ENCODE measurements at places on chromosomes 4 and X. TPM values are rescaled to one million over a fixed set of nuclear protein-coding genes. Genes with fewer than 3 reads are reported as not detected.

Gene MOB1B
- 8.3 TPM for total RNA-seq

GRCh38 chr4:38034986-38035882, 75.0 kb downstream of the PTTG2 start:
- H3K4me3 ChIP-seq, result no peak overlapping the region

Gene WNK3
- 0.53 TPM for total RNA-seq

DNA sequence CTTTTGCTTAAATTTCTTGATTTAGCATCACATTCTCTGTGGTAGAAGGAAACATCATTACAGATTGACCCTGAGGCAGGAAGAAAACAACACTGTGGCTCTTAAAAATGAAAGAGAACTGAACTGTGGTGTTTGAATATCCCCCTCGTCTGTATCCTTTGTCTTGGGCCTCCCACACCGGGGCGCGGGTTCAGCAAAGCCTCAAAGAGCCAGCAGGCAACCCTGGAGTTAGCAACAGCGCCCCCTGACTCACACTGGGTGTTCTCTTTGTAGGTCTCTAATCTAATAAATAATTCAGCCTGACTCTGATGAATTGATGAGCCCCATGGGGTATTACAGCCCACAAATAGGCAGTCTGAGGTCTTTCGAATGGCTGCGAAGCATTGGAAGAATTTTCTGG, 46.1 kb upstream of the CTSO start:
- no peaks in the 10 kb centered on the region for H3K4me1 ChIP-seq
- no peak for DNase-seq
- no peak overlapping the region for H3K4me3 ChIP-seq
- H3K27ac ChIP-seq, result no peak overlapping the region

Gene C4orf51
- total RNA-seq, result not detected

DNA sequence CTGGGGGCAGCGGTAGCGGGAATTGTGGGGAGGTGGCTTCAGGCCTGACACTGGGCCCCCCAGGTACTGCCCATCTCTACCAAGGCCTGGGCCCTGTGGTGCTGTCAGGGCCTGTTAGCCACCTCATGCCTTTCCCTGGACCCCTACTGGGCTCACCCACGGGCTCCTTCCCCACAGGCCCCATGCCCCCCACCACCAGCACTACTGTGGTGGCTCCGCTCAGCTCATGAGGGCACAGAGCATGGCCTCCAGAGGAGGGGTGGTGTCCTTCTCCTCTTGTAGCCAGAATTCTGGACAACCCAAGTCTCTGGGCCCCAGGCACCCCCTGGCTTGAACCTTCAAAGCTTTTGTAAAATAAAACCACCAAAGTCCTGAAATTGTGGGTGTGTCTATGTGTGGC, 7.5 kb downstream of the GATA1 start:
- DNase-seq, result no peak
- H3K27me3 ChIP-seq, result no peaks in the 10 kb centered on the region
- no peak overlapping the region for H3K4me3 ChIP-seq
- no peaks in the 10 kb centered on the region for H3K4me1 ChIP-seq
- H3K36me3 ChIP-seq, result no peaks in the 10 kb centered on the region

GRCh38 chr4:61571761-61572559, 371.8 kb downstream of the ADGRL3 start:
- no peaks in the 10 kb centered on the region for H3K27me3 ChIP-seq
- DNase-seq, result no peak
- no peak overlapping the region for H3K4me3 ChIP-seq
- H3K36me3 ChIP-seq, result no peaks in the 10 kb centered on the region
- no peaks in the 10 kb centered on the region for H3K4me1 ChIP-seq

Gene RS1
- total RNA-seq, result not detected

- H3K4me3 ChIP-seq, result peak within 1 kb of the TSS; percentile 63
Measured at GRCh38 chr4:89307446-89308160, at the start of gene GPRIN3. GPRIN3 (minus strand) TSS chr4:89307800; CDS start chr4:89250110, 57,690 bp downstream.

DNA sequence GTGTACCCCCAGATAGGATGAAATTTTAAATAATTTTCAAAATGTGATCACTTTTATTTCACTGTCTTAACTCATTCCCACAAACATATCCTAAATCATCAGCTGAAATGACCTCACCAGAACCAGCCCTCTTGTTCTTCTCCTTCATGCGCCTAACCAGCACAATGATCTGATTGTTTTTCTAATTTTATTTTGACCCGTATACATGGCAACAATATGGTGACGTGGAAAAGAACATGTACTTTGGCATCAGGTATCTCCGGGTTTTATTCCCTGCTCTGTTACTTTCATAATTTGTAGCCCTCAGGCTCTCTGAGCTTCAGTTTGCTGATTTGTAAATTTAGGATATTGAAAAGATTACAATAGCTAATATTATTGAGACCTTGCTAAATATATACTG, 562.4 kb upstream of the ZFP42 start:
- H3K4me1 ChIP-seq, result no peaks in the 10 kb centered on the region
- no peaks in the 10 kb centered on the region for H3K36me3 ChIP-seq
- H3K27me3 ChIP-seq, result no peaks in the 10 kb centered on the region

GRCh38 chr4:40669504-40669903, 39.8 kb upstream of the RBM47 start:
- H3K36me3 ChIP-seq, result no peaks in the 10 kb centered on the region
- no peak overlapping the region for H3K27ac ChIP-seq
- no peak overlapping the region for H3K4me3 ChIP-seq
- H3K27me3 ChIP-seq, result no peaks in the 10 kb centered on the region

Gene MAGEA9B
- total RNA-seq, result not detected

Gene TMSB15A
- 0.95 TPM for total RNA-seq

- H3K4me1 ChIP-seq, result peaks cover 20% of the 10 kb centered on the region
- H3K27ac ChIP-seq, result peak overlapping the region; percentile 99
- H3K27me3 ChIP-seq, result no peaks in the 10 kb centered on the region
Measured at GRCh38 chrX:41334363-41335197, 618 bp downstream of the DDX3X start.

- no peak for DNase-seq
- H3K27me3 ChIP-seq, result no peaks in the 10 kb centered on the region
- no peaks in the 10 kb centered on the region for H3K36me3 ChIP-seq
- no peak overlapping the region for H3K27ac ChIP-seq
- H3K4me3 ChIP-seq, result no peak overlapping the region
Measured at GRCh38 chr4:41506130-41506529, 31.8 kb upstream of the LIMCH1 start.

DNA sequence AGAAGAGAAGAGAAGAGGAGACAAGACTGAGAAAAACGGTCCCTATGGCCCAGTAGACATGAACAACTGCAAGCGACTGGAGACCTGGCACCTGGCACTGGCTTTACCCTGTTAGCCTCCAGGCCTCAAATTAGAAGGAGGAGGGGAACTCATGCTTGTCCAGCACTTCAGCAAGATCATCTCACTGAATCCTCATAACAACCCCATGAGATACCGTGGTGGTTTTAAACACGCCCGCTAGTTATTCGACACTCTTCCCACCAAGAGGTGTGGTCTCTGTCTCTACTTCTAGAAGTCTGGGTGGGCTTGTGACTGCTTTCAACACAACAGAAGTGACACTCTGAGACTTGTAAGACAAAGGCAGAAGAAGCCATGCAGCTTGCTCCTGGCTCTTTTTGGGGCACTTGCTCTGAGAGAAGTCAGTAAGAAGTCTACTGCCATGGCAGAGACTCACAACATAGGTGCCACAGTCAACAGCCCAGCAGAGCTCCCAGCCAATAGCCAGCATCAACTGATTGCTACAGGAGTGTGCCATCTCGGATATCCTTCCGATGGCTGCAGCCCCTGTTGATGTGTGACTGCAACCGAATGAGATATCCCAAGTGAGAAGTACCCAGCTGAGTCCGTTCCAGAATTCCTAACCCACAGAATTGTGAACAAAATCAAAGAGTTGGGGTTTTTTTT, 34.0 kb upstream of the BCOR start:
- no peak overlapping the region for H3K4me3 ChIP-seq
- no peak overlapping the region for H3K27ac ChIP-seq
- no peak for DNase-seq
- H3K4me1 ChIP-seq, result no peaks in the 10 kb centered on the region
- no peaks in the 10 kb centered on the region for H3K36me3 ChIP-seq
- H3K27me3 ChIP-seq, result no peaks in the 10 kb centered on the region

DNA sequence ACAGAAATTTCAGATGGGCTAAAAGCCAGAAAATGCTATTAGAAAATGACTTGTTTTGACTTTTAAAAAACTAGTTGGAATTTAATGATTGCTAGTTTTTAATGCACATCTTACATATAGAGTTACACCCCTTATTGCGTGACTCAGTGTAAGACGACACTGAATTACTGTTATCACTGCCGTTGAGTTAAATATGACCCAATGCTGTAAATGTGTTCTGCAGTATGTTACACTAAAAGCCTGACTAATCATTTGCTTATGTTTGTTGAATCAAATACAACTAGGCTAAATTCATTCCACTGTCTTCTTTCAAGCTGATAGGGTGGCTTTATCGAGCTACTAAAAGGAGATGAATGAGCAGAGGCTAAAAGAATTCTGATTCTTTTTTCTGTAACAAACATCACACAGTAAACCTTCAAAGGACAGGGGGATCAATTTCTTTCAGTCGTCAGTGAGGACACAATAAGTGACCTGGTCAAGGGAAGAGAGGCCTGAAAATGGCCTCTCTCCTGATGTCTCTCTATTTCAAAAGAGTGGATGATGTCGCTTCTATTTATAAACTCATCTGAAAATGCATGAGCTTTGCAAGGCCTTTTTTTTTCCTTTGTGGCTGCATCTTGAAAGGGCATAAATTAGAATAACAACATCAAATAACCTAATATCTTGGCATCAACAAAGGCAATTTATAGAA, 142.2 kb upstream of the KCNIP4 start:
- no peaks in the 10 kb centered on the region for H3K27me3 ChIP-seq
- H3K36me3 ChIP-seq, result no peaks in the 10 kb centered on the region
- H3K4me3 ChIP-seq, result no peak overlapping the region
- DNase-seq, result no peak
- no peaks in the 10 kb centered on the region for H3K4me1 ChIP-seq

Gene DCX
- not detected for total RNA-seq

DNA sequence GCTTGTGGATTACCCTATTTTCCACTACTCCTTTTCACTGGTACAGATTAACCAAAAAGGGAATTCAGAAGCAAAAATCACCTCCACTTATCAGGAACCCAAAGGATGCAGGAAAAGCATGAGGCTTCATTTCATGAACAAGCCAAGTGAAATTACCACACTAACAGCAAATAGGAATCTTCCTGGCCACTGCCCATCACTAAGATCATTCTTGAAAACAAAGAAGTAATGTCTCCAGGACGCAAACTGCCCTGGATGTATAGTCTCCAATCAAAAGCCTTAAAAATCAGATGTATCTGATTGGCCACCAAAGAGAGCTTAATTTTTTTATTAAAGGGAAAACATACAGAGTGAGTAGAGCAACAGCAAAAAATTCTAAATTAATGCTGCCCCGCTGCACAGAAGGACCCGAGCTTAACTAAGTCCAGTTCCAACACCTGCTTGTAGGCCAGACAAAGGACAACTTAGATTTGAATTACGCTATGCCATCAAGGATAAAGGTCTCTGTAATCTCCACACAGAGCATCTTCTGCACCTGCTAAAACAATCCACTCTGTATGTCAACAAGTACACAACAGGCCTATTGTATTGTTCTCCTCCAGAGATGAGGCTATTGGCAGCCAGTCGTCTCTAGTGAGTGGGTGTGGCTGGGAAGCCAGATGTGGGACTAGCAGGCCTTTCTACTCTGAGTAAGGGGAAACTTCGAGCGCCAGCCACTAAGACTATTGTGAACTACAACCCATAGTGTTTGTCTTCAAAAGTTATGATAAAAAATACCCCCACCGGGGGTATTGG, 12.4 kb downstream of the ZDHHC9 start:
- DNase-seq, result no peak
- no peak overlapping the region for H3K27ac ChIP-seq
- H3K4me3 ChIP-seq, result no peak overlapping the region
- H3K27me3 ChIP-seq, result no peaks in the 10 kb centered on the region
- no peaks in the 10 kb centered on the region for H3K4me1 ChIP-seq

DNA sequence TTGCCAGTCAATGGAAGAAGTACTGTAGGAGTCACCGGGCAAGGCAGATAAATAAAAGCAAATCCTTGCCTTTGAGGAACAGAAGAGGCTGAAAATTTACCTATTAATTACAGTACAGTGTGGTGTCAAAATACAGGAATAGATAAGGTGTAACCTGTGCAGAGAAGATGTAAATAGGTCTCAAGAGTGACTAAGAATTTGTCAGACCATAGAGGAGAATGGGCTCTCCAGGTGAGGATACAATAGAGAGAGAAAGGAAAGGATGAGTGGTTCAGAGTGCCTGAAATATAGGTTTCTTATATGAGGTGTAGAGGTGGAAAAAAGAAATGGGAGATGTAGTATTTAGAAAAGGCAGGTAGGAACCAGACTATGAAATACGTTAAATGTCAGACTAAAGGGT, 801 bp upstream of the ZC4H2 start:
- DNase-seq, result no peak
- no peaks in the 10 kb centered on the region for H3K36me3 ChIP-seq
- no peaks in the 10 kb centered on the region for H3K4me1 ChIP-seq

DNA sequence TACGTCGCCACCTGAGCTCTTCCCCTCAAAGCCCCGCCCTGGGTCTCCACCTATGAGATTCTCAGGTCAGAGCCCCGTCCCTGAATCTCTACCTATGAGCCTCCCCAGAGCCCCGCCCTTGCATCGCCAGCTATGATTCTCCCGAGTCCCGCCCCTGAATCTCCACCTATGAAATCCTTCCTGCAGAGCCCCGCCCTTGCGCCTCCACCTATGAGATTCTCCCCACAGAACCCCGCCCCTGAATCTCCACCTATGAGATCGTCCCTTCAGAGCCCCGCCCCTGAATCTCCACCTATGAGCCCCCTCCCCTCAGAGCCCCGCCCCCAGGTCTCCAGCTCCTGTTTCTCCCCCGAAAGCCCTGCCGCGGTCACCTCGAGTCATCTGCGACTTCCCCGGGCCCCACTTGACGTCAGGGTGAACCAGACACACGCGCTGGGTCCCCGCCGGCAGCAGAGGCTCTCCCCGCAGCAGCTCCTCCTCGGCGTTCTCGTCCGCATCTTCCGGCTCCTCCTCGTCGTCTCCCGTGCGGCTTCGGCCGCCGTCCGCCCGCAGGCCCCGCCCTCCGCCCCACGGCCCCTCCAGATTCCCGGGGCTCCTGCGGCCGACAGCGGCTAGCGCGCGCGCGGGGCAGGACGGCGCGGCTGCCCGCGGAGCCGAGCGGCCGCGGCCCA, 393 bp downstream of the GTPBP6 start:
- H3K4me3 ChIP-seq, result peak overlapping the region; percentile 80
- peaks cover 34% of the 10 kb centered on the region for H3K36me3 ChIP-seq
- DNase-seq, result no peak
- peak overlapping the region; percentile 99 for H3K27ac ChIP-seq
- peaks cover 14% of the 10 kb centered on the region for H3K4me1 ChIP-seq
- H3K27me3 ChIP-seq, result no peaks in the 10 kb centered on the region

Gene MEPE
- total RNA-seq, result not detected

Gene LRPAP1
- 166 TPM for total RNA-seq

- no peak overlapping the region for H3K27ac ChIP-seq
- H3K27me3 ChIP-seq, result no peaks in the 10 kb centered on the region
- no peak for DNase-seq
- no peak overlapping the region for H3K4me3 ChIP-seq
Measured at GRCh38 chr4:18291256-18291655, 269.7 kb upstream of the LCORL start.

Gene APBB2
- total RNA-seq, result 12.2 TPM

All from esophagus squamous epithelium (tissue), 5 donors.